ENCODE measurements at places on chromosomes 4 and X.
A peak's percentile ranks its signal among the peaks of the same experiment; 100 is the strongest.

DNA sequence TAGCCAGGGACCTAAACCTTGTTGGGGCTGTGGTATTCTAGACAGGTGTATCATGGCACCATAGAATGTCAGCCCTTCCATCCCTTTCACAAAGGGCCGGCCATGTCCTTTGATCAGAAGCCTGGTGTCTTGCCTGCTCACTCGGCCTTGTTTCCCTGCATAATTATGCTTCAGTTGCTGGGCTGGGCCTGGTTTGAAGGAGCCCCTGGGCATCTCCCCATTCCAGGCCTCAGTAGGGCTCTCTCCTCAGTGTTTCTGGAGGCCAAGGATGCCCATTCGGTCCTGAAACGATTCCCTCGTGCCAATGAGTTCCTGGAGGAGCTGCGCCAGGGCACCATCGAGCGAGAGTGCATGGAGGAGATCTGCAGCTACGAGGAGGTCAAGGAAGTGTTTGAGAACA, 4.5 kb downstream of the PRRG3 start:
- no peak for DNase-seq

GRCh38 chr4:1410491-1411325, 4.5 kb upstream of the NKX1-1 start:
- no peak for DNase-seq

- DNase-seq, result peak; percentile 29
Observed at GRCh38 chr4:138680989-138681604, 334.5 kb upstream of the NOCT start.

GRCh38 chr4:5082376-5082775, 31.1 kb downstream of the STK32B start:
- no peak for DNase-seq

DNA sequence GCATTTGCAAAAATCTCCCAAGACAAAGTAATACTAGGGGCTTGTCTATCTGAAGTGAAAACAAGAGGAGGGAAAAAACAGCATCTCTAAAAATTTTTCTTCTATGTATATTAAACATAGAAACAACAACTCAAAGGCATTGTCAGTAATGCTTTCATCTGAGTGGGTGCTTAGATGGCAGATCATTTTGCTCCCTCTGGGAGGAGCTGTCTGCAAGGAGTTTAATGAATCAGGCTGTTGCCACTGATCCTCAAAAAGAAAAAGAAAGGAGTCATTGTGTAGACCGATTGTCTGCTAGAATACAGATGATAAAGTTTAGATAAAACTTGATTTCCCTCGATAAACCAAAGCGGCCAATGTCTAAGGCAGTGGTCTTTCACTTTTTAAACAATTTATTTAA, 49.7 kb upstream of the KLHL8 start:
- DNase-seq, result no peak

GRCh38 chr4:79308137-79308536, 17.7 kb downstream of the NAA11 start:
- DNase-seq, result no peak

GRCh38 chr4:27921231-27921630, 1060.6 kb downstream of the STIM2 start:
- DNase-seq, result no peak

DNA sequence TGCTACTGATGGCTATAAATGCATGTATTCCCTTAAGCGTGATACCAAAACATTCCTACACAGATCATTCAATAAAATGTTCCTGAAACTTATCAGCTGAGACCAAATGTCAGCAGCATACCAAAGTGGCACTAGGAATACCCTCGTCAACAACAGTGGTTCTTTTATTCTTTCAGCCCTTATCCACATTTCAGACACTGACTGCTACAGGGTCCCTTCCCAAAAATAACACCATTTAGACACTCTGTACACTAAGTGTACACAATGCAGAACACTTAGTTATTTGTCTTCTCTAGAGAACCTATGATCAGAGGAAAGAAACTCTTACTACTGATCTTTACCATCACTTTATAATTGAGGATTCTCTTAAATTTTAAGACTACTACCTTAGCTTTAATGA, 94.1 kb downstream of the ATRX start:
- DNase-seq, result no peak

- no peak for DNase-seq
Observed at GRCh38 chr4:87912164-87913004, 63.1 kb upstream of the SPP1 start.

GRCh38 chrX:39577206-39577984, 520.4 kb downstream of the BCOR start:
- DNase-seq, result no peak

- no peak for DNase-seq
Observed at GRCh38 chrX:18172970-18173369, 47.7 kb downstream of the BEND2 start.

DNA sequence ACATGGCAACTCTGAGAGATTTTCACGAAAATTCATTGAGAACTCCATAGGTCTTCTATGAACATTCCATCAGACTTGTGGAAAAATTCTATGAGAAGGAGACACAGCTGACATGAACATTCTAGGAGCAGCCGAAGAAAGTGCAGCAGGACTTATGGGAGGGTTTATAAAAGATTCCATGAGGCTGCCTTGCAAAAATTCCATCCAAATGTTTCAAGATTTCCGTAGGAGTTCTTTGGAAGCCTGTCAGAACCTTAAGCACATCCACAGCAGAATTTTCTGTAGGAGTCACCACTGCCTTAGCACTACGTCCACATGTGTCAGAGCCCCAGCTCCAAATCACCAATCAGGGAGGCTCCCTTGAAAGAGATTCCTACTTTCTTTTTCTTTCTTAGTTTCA, 67.0 kb upstream of the MSX1 start:
- no peak for DNase-seq

GRCh38 chr4:7335344-7336066, 99.2 kb downstream of the PSAPL1 start:
- DNase-seq, result peak; percentile 7

DNA sequence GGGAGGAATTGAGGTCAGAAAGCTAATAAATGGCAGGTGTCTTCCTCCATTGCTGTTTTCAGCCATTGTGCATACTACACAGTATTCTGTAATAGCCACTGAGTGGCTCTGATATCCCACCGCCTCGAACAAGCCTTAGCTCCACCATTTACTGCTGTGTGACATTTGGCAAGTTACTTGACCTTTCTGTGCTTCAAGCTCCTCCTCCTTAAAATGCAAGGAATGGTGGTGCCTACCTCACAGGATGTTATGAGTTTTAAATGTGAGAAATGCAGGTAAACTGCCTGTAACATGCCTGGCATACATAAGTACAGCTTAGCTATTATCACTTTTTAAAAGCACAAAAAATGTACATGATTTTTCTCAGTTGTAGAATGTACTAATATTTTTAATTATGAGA, 421.0 kb downstream of the MAPK10 start:
- DNase-seq, result no peak

DNA sequence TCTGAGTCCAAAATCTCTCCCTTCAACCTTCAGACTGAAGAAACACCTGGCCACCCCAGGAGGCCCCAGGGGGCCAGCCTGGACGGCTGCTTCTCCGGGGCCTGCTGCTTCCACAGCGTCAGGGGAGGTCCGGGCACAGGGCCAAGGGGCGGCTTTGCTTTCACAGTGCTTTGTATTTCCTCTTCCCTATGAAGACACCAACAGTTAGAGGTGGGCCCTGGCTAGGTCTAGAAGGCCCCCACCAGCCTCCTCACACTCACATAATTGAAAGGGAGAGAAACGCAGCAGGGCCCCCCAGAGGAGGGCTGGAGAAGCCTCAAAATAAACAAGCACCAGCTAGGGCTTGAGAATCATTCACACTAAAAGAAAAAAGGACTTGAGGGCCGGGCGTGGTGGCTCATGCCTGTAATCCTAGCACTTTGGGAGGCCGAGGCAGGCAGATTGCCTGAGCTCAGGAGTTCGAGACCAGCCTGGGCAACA, 17.8 kb downstream of the SCD5 start:
- DNase-seq, result no peak

DNA sequence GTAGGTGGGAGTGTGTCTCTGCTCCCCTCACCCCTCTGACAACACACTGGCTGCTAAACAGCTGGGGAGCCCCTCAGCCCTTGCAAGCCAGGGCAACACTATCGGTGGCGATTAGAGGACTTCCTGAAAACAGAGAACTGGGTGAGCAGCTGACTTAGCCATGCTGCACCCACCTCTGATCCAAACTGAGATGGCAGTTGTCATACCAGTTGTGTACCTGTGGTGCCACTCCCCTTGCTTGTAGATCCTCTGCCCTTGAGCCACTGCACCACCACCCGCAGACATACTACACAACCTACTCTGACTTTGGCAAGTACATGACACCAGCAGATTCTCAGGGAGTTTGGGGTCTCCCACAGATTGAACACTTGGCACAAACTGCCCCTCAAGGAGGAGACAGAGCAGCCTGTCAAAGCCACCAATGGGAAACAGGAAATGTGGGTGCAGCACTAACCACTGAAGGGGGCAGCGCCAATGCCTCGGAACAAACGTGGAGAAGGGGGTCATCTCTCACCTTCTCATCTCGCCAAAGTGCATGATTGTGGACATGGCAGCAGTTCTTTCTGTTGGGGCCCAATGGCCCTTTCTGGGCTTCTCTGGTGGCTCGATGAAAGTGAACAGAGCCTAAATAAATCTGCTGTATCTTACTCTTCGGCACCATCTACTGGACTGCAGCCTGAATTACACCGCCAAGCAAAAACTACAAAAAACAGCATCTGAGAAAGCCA, 119.8 kb downstream of the NEK1 start:
- DNase-seq, result no peak

- no peak for DNase-seq
Observed at GRCh38 chr4:41437111-41437536, 100.8 kb upstream of the LIMCH1 start.

- no peak for DNase-seq
Observed at GRCh38 chr4:165158762-165159161, 46.1 kb upstream of the TMEM192 start.

DNA sequence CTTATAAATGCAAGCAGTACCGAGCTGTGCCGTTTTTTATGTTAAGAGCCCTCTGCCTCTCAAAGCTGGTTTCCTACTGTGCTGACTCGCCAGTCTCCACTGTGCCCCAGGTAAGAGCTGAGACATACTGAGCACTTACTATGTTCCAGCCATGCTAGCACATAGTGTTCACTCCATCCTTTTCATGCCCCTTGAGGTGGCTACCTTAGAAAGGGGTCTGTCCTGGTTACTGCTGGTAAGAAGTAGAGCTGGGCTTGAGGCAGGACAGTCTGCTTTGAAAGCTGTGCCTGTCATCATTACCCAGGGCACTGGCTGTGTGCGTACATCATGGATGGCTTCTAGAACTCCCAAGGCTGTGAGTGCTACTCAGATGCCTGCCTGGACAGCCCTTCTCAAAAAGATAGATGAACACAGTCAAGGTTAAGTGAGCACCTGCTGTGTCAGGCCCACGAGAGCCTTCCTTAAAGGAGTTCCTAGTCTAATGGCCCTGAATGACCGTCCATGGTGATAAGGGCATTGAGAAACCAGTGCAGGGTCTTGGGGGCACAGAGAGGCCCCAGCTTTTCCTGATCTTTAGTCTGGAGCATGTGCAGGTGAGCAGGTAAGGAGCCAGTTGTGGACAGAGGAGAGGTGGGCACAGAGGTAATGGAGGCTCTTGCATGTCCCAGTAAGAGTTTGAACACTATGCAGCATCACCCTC, 1.6 kb downstream of the STK32B start:
- no peak for DNase-seq

- no peak for DNase-seq
Observed at GRCh38 chr4:126737899-126738526, 894.7 kb upstream of the INTU start.

GRCh38 chrX:124194199-124194598, 138.3 kb upstream of the TEX13D start:
- DNase-seq, result no peak

Data from activated T-helper 1 cell treated with Interleukin-2 at 50 U/mL for 16 hours (primary cell).